ENCODE measurements at places on chromosomes 13 and 19.

- no peak for DNase-seq
These were observed 86.9 kb downstream of the SLC15A1 start for GRCh38 chr13:98665638-98665995.

DNA sequence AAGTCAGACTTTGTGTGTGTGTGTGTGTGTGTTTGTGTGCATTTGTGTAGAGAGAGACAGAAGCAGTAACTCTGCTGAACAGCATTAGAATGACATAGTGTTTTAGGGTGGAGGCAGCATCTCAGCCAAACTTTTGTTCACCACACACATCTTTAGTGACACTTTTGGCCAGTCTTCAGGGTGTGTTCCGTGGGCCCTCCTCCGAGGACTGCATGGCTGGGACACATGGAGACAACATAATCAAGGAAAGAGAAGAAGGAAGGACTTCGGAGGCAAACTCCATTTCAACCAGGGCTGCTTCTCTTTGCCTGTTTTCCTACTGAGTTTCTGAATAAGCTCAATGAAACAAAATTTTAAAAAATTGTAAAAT is 205.1 kb downstream of the LHFPL6 start:
- no peak for DNase-seq

DNA sequence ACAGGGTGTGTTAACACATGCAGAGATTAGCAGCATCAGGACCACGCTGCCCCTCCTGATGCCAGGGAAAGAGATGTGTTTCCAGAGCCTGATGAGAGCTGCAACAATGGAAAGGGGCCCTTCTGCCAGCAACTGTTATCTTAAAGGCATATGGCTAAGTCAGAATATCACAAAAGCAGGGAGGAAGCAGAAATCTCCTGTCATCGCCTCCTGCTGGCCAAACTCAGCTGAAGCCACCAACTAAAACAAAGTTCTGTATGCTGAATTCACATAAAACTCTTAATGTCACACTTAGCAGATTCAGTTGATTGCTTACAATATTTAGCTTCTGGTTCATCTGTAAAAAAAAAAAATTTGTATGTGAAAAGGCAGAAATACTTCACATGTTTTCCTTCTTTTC is 178.2 kb downstream of the GPC5 start:
- DNase-seq, result no peak

GRCh38 chr13:111406636-111407035 is 86.2 kb downstream of the TEX29 start:
- no peak for DNase-seq

- peak; percentile 12 for DNase-seq
These were observed 15.9 kb downstream of the ZNF787 start for GRCh38 chr19:56105090-56105701.

GRCh38 chr19:34337739-34338138 is 27.3 kb upstream of the GPI start:
- DNase-seq, result no peak

GRCh38 chr19:4151623-4152022 is 1.8 kb upstream of the CREB3L3 start:
- no peak for DNase-seq

DNA sequence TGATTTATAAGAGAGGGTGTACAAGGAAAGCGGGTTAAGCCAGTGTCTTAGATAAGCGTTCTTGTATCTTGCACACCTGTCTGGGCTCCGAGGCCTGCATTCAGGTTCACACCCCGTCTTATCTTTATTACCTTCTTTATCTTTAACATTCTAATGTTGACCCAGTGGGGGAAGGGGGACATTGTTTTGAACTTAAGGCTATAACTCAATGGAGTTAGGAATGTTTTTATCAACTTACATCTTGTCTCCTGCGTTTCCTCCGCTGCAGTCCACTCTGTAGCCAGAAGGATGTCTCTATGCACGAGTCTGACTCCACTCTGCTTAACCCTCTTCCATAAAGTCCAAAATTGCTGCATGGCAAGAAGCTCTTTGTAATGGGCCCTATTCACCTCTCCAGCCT is 71.2 kb downstream of the FGF9 start:
- no peak for DNase-seq

- no peak for DNase-seq
These were observed 1.9 kb upstream of the MADCAM1 start for GRCh38 chr19:494171-495080.

GRCh38 chr13:71677124-71677523 is 189.9 kb downstream of the DACH1 start:
- DNase-seq, result no peak

DNA sequence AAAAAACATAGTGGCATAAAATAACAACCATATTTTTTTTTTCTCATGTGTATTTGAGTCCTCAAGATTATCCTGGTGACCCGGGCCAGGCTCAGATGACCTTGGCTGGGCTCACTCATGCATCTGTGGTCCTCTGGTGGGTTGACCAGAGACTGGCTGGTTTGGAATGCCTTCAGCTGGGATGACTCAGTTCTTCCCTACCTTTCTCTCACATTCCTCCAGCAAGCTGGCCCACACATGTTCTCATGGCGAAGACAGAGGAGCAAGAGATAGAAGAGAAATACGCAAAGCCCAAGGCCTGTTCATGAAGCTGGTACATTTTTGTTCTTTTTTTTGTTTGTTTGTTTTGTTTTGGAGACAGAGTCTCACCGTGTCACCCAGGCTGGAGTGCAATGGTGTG is 14.3 kb upstream of the ZNF541 start:
- DNase-seq, result no peak

DNA sequence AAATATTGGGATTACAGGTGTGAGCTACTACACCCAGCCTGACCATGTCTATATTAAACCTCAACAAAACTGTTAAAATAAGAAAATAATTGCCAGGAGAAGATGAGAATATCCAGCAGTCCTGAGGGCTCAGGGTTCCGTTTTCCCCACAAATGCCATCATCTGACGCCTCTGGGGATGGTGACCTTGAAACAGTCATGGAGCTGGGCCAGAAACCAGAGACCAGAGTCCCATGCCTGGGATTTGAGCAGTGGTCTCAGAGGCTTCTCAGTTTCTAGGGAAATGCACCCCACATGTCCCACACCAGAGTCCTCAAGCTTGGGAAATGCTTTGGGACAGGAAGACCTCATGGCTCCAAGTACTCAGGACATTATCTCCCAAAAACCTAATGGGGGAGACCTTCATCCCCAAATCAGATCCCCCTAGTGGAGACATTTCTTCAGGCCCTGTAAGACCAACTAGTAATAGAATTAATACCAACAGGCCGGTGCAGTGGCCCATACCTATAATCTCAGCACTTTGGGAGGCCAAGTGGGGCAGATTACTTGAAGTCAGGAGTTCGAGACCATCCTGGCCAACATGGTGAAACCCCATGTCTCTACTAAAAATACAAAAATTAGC is 2.9 kb upstream of the MAP1S start:
- DNase-seq, result no peak

DNA sequence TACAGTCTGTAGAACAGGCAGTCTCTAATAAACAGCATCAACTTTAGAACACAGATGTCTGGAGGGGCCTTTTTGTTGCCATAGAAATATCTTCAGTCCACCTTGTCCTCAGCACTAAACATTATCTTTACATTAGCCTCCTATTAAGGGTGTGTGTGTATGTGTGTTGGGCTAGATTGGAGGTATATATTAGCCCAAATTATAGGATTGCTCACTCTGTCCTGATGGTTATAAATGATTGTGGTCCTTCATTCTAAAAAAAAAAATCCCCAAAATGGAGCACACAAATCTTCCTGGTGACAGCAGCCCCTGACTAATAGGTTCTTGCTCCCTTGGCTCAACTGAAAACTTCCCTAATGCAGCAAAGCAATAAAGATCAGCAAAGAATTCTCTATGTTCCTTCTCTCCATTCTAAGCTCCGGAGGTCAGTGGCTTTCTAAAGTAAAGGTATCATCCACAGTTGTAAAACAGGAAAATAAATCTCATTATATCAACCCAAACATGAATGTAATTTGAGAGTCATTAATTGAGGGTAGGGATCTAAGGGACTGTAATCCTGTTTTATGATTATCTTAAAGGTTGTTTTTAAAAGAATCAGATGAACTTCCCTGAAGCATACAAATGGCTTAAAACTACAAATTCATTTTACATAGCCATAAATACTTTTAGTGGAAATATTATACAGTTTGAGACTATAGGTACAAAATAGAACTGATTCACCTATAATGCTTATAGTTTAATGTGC is 232.7 kb downstream of the KLF12 start:
- DNase-seq, result no peak

- DNase-seq, result no peak
These were observed 160.1 kb upstream of the SOX1 start for GRCh38 chr13:111906816-111907215.

DNA sequence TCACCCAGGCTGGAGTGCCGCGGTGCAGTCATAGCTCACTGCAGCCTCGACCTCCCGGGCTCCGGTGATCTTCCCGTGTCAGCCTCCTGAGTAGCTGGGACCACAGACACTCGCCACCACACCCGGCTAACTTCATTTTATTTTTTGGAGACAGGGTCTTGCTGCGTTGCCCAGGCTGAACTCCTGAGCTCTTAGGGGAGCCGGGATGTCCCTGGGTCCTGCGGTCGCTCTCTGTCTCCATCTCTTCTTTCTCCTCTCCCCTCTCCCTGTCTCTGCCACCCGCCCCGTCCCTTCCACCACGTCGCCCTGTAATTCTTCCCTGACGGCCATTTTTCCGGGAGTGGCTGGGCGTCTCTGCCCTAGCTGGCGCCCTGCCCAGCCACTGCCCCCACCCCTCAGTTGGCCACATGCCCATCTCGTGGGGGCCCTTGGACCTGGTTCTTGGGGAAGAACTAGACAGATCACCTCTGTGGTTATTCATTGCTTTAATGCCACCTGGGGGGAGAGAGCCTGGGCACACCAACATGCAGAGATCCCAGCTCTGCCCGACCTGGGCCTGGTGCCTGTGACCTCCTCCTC is 18.9 kb downstream of the ARID3A start:
- DNase-seq, result no peak

- no peak for DNase-seq
These were observed 7.0 kb upstream of the PVR start for GRCh38 chr19:44636439-44637389.

- DNase-seq, result no peak
These were observed 287.4 kb downstream of the PCDH17 start for GRCh38 chr13:57918913-57919312.

DNA sequence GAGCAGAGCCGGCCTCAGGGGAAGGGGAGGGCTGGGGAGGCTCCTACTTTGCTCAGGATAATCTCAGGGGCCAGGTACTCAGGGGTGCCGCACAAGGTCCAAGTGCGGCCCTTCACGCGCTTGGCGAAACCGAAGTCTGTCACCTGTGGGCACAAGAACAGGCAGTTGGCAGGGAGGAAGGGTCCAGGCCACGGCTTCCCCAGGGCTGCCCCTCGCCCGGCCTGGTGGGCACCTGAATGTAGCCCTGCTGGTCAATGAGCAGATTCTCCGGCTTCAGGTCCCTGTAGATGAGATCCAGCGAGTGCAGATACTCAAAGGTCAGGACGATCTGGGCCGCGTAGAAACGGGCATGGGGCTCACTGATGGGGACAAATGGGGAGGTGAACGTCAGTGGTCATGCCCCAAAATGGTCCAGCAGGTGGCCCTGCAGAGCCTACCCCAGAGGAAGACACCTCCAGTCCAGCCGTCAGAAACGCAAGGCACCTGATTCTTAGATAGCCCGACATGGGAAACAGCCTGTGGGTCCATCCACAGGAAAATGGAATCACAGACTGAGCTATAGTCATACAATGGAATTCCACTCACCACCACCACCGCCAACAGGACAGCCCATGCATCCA is 7.1 kb upstream of the SAMD1 start:
- no peak for DNase-seq

GRCh38 chr19:2813235-2814160 is 6.2 kb upstream of the ZNF554 start:
- no peak for DNase-seq

DNA sequence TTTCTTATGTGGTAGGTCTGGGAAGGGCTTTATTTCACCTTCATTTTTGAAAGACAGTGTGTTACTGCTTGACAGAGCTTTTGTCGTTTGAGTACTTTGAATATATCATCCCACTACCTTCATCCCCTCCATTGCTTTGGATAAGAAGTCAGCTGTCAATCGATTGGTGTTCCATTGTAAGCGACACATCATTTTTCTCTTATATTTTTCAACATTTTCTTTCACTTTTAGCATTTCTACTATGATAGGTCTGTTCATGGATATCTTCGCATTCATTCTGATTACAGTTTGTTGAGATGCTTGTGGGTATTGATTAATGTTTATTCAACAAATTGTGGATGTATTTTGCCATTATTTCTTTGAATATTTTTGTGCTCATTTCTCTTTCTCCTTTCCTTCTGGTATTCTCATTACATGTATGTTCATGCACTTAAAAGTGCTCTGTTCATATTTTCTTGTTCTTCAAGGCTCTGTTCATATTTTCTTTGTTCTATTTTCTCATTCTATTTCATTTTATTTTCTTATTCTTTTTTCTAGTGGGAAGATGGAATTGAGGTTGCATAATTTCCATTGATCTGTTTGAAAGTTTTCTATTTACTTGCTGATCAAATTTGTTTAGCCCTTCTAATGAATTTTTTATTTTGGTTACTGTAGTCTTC is 29.2 kb downstream of the ZNF546 start:
- no peak for DNase-seq

GRCh38 chr13:112809332-112810315 is 119.8 kb downstream of the ATP11A start:
- no peak for DNase-seq

- peak; percentile 26 for DNase-seq
These were observed 31.3 kb upstream of the ISYNA1 start for GRCh38 chr19:18469069-18469846.

Measured in activated CD4-positive, CD25-positive, alpha-beta regulatory T cell (primary cell).